ENCODE measurements at places on chromosomes 7 and 10.

GRCh38 chr10:69010151-69010640 is 21.6 kb downstream of the KIFBP start:
- DNase-seq = no peak

DNA sequence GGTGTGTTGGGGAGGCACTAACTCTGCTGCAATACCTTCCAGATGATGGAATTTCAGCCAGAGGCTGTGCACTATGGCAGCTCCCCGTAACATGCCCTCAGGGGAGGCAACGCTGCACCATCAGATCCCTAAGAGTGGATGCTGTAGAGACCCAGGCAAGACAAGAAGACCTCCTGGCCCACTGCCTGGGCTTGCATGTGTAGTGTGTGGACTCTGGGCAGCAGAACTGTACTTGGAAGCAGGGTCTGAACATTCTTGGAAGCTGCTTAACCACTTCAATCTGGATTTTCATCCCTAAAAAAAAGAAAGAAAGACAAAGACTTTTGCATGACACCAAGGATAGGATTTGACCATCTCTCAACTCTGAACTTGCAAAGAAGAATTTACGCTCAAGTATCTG is 297.5 kb upstream of the NRP1 start:
- no peak for DNase-seq

GRCh38 chr10:16652154-16652553 is 130.5 kb upstream of the C1QL3 start:
- no peak for DNase-seq

DNA sequence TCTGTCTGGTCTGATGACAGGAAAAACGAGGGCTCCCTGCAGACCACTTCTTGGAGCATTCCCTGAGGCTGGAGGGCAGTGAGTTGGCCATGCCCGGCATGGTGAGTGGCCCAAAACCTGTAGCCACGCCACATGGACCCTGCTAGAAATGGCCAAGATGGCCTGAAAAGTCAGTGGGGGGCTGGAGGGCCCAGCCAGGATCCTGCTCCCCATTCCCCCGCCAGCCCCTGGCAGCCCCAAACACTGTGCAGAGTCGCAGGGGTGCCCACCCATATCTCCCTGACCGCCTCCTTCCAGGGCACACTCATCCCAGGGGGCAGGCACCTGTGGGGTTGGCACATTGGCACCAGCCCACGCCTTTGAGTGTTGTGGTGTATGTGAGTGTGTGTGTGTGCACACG is 18.7 kb upstream of the PPP2R2D start:
- no peak for DNase-seq

DNA sequence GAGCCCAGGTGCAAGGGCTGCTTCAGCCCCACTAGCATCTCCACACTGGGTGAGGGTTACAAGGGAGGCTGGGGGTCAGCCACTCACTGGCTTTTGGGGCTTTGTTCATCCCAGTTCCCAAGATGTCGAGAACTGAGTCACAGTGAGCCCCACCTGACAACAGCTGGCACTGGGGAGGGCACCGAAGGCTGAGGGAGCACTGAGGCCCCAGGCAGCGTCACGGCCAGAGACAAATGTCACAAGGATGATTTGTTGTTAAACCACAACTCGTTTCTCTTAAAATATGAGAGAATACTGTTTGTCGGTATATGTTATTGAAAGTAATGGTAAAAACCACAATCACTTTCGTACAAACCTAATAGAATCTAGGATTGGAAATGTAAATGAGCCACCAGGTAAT is 219.9 kb downstream of the CELF2 start:
- DNase-seq = no peak

Data from stimulated activated CD4-positive, alpha-beta T cell treated with anti-CD3 and anti-CD28 coated beads, TNF-alpha, amount 100 ng/mL, for 48 hours (primary cell).